Glutamatergic neuron (in vitro differentiated cells): ENCODE measurements at places on chromosomes 2 and 18.

DNA sequence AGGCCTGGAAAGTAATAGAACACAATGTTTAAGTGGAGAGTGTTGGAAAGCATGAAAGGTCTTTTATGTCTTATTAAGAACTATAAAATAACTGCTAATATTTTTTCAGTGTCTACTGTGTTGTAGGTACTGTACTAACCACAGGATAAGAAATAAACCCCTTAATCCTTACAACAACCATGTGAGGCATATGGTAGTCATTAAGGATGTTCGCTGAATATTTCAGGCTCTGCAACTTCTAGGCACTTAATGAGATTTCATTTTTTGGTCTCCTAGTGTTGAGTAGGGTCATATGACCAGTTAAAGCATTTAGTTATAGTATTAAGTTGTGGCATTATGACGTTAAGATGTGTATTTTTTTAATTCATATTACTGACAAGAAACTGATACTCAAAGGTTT lies 346.6 kb upstream of the KCNH7 start:
- DNase-seq: no peak

DNA sequence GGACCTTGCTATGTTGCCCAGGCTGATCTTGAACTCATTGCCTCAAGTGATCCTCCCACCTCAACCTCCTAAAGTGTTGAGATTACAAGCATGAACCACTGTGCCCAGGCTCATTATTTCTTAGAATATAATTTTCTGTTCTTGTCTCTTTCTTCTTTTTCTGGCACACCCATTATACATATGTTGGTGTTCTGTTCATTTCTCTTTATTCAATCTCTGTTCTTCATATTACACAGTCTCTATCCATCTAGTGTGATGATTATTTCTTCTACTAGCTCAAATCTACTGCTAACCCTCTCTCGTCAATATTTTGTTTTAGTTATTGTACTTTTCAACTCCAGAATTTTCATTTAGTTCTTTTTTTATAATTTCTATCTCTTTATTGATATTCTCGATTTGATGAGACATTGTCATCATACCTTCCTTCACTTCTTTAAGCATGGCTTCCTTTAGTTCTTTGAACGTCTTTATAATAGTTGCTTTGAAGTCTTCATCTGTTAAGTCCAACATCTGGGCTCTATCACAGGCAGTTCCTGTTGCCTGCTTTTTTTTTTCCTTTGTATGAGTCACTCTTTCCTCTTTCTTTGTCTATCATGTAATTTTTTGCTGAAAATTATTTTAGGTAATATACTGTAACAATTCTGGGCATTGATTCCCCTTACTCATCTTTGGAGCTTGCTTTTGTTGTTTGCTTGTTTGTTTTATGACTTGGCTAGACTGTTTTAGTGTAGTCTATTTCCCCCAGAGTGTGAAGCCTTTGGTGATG lies 196.4 kb upstream of the NABP1 start:
- no peak for DNase-seq

DNA sequence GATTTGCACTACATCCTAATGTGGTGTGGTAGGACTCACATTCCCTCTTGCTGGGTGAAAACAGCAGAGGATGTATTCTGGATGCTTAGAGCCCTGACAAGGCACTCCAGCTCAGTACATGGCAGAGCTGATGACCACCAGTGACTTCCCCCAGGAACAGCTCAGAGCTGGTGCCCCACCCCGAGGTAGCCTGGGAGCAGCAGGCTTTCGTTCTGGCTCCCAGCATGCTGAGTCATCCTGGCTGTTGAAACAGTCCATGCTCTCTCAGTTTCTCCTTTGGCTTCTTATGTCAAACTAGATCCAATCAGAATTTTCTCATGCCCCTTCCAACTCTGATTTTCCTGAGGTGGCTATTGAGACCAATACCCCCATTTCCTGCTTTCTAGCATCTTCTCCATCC lies 438.2 kb downstream of the NBAS start:
- DNase-seq: no peak

DNA sequence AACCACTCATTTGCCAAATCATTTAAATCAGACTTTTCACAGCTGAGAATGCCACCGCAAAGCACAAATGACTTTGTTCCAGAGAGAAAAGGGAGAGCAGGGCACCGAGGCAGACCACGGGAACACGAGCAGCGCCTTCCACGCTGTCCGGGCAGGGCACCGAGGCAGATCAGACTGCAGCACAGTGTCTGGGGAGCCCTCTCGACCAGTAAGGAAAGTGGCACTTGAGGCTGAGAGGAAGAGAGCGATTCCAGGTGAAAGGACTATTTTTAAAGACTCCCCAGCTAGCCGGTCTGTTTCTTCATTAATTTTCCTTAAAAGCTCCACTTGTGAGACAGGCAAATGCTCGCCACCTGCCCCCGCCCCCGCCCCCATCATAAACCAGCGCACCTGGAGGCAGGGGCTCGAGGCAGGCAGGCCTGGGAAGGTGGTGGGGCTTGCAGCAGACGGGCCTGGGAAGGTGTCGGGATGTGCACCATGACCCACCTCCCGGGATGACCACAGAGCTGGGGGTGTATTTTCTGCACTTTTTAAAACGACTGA lies 80.9 kb upstream of the CTDP1 start:
- DNase-seq: no peak

GRCh38 chr2:152924722-152925121 lies 206.3 kb downstream of the ARL6IP6 start:
- DNase-seq: no peak

DNA sequence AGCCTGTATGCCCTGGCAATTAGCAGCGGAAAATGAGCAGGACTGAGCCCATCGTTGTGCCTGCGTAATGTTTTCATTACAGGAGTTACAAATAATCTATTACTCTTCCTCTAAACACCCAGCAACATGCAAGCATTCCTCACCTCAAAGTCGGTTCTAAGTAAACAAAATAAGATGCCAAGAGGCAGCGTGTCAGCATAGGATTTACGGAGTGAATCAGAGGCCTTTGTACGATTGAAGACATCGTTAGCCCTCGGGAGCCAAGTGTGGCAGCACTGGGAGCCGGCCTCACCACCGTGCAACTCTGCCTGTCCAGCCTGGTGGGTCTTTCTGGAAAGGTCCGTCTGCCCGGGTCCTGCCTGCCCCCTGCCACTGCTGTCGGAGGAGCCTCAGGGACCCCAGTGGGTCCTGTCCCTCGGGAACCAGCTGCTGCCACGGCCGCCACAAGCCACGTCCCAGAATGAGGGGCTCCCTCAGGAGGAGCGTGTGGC lies 80.1 kb upstream of the CTDP1 start:
- DNase-seq: peak; percentile 11
